ENCODE measurements at places on chromosomes 7 and 10.

DNA sequence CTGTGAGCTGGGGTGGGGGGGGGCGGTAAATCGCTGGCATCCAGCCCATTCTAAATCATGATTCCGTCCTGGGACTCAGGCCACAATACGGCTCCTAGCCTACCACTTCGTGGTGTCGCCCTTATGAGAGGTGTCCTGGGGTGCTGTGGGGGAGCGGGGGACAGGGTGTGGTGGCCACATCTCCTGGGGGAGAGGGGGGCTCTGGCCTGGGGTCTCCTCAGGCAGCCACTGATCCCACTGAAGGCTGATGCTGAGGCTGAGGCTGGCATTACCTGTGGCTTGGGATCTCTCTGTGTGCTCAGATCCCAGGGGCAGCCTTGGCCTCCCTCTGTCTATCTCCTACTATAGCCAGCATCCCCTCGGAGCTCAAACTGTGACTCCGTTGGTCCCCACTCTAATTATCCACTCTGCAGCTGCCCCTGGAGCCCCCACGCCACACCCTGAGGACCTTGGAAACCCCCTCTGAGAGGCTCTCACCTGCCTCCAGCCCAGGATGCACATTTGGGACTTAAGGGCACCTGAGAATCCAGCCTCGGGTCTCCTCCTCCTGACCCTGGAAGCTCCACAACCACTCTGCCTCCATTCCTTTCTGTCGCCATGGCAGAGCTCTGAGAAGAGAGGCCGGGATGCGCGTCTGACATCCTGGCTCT lies 249.3 kb upstream of the TCERG1L start:
- no peak overlapping the region for H3K4me3 ChIP-seq
- no peaks in the 10 kb centered on the region for H3K36me3 ChIP-seq
- no peak for DNase-seq
- no peaks in the 10 kb centered on the region for H3K27me3 ChIP-seq
- no peaks in the 10 kb centered on the region for H3K4me1 ChIP-seq

DNA sequence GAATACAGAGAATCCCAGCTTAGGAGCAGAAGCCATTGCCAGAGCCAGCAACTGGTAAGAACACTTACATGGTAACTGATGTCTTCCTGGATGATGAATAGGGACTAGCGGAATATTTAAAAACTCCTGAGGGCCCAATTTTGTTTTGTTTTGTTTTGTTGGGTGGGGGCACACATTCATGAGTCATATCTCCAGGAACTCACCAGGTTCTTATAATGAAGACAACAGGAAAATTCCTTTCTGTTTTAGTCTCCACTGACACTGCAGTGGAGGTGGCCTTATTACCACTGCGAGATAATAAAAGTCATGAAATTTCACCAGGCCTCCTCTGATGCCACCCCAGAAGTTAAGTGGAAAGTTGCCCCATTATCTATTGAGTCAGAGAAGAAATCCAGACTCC lies 6.6 kb upstream of the CUZD1 start:
- peaks cover 39% of the 10 kb centered on the region for H3K4me1 ChIP-seq
- DNase-seq: no peak
- H3K27me3 ChIP-seq: no peaks in the 10 kb centered on the region
- peaks cover 10% of the 10 kb centered on the region for H3K36me3 ChIP-seq
- H3K4me3 ChIP-seq: no peak overlapping the region

- no peak for DNase-seq
- H3K4me1 ChIP-seq: no peaks in the 10 kb centered on the region
- H3K27ac ChIP-seq: no peak overlapping the region
- no peaks in the 10 kb centered on the region for H3K27me3 ChIP-seq
- no peak overlapping the region for H3K4me3 ChIP-seq
Measured at GRCh38 chr7:102000123-102000522, 182.7 kb downstream of the CUX1 start.

DNA sequence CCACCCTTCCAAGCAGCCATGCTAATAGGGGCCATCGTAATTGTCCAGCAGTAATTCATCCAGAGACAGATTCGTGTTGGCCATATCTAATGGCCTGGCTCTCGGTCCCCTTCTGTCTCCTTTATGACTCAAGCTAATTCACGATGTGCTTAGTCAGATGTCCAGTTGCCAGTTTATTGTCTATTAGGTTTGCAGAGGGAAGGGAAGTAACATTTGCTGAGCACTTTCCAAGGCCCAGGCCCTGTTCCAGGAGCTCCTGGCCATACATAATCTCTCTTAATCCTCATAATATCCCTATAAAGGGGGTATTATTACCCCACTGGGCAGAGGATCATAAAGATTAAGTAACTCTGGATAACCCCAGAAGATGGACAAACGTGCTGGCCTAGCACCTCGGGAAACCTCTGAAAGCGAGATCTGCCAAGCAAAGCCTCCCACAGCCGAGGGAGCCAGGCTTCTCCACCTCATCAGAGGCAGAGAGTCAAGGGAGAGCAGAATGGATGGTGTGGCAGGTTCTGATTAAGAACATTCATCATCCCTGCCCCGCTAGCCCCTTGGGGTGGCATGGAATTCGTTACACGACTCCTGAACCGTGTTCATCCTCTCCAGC lies 153.7 kb downstream of the PLXNA4 start:
- peaks cover 1% of the 10 kb centered on the region for H3K27me3 ChIP-seq
- no peak overlapping the region for H3K27ac ChIP-seq
- H3K36me3 ChIP-seq: no peaks in the 10 kb centered on the region
- no peak overlapping the region for H3K4me3 ChIP-seq
- no peaks in the 10 kb centered on the region for H3K4me1 ChIP-seq
- no peak for DNase-seq

GRCh38 chr7:20199015-20199737 lies 18.0 kb downstream of the MACC1 start:
- H3K27ac ChIP-seq: peak overlapping the region; percentile 62
- peaks cover 30% of the 10 kb centered on the region for H3K4me1 ChIP-seq
- H3K27me3 ChIP-seq: no peaks in the 10 kb centered on the region
- H3K36me3 ChIP-seq: peaks cover 1% of the 10 kb centered on the region
- DNase-seq: peak; percentile 74
- no peak overlapping the region for H3K4me3 ChIP-seq

- no peaks in the 10 kb centered on the region for H3K36me3 ChIP-seq
- no peak for DNase-seq
- no peaks in the 10 kb centered on the region for H3K27me3 ChIP-seq
Measured at GRCh38 chr10:89836840-89837164, 135.4 kb downstream of the KIF20B start.

GRCh38 chr7:109611656-109612055 lies 1042.0 kb downstream of the DNAJB9 start:
- DNase-seq: no peak
- no peaks in the 10 kb centered on the region for H3K27me3 ChIP-seq
- H3K27ac ChIP-seq: no peak overlapping the region
- no peak overlapping the region for H3K4me3 ChIP-seq

GRCh38 chr10:69268761-69269416 lies 9.4 kb upstream of the HK1 start:
- H3K4me1 ChIP-seq: no peaks in the 10 kb centered on the region
- no peak for DNase-seq
- H3K4me3 ChIP-seq: no peak overlapping the region
- H3K36me3 ChIP-seq: no peaks in the 10 kb centered on the region

DNA sequence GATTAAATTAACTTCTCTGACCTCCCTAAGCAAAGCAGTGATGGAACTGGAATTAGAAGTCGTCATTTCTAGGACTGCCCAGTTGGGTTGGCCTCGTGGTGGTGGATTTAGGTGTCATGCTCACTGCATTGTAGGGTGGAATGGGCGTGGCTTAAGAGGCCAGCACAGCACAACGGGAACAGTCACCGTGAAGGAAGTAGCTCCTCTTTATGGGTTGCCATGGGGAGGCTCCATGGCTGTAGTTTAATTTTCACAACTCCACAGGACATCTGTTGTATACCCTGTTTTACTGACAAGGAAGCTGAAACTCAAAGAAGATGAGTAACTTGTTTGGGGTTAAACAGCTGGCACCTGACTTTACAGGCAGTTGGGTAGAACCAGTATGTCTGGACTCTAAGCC lies 208.3 kb downstream of the CELF2 start:
- no peaks in the 10 kb centered on the region for H3K27me3 ChIP-seq
- no peak overlapping the region for H3K27ac ChIP-seq
- no peak overlapping the region for H3K4me3 ChIP-seq
- no peak for DNase-seq

GRCh38 chr7:72493850-72494661 lies 81.9 kb upstream of the CALN1 start:
- no peaks in the 10 kb centered on the region for H3K27me3 ChIP-seq
- DNase-seq: no peak
- H3K4me3 ChIP-seq: no peak overlapping the region
- H3K27ac ChIP-seq: no peak overlapping the region
- no peaks in the 10 kb centered on the region for H3K36me3 ChIP-seq

GRCh38 chr10:73172867-73173266 lies 4.9 kb downstream of the FAM149B1 start:
- no peaks in the 10 kb centered on the region for H3K4me1 ChIP-seq
- no peak for DNase-seq
- no peak overlapping the region for H3K4me3 ChIP-seq
- H3K36me3 ChIP-seq: peaks cover 2% of the 10 kb centered on the region
- H3K27me3 ChIP-seq: no peaks in the 10 kb centered on the region
- no peak overlapping the region for H3K27ac ChIP-seq

DNA sequence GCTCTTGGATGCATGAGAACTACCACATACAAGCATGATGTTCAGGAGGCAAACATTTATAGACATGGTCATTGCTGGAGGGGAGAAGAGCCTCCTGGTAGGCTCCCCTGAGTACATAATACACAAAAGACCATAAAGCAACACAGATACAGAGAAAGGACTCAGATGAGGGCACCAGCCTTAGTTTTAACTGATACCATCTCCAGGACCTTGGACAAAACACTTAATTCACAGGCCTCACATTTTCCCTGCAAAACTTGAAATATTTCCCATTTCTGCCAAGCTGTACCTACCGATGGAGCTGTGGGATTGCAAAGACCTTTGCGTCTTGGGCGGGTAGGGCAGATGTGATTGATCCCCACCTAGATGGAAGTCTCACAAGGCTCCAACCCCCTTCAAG lies 16.7 kb upstream of the ZNF488 start:
- DNase-seq: no peak
- no peak overlapping the region for H3K27ac ChIP-seq
- H3K4me3 ChIP-seq: no peak overlapping the region
- H3K36me3 ChIP-seq: no peaks in the 10 kb centered on the region

All from keratinocyte (primary cell).